Activated CD4-positive, alpha-beta memory T cell treated with anti-CD3 and anti-CD28 coated beads for 36 hours (primary cell): ENCODE measurements at places on chromosomes 3 and 15. TPM values are rescaled to one million over a fixed set of nuclear protein-coding genes. Genes with fewer than 3 reads are reported as not detected.

GRCh38 chr15:101310161-101310480 is 15.1 kb upstream of the SNRPA1 start:
- H3K27me3 ChIP-seq, result no peaks in the 10 kb centered on the region
- no peak overlapping the region for H3K4me3 ChIP-seq
- no peaks in the 10 kb centered on the region for H3K4me1 ChIP-seq
- no peak for DNase-seq
- no peaks in the 10 kb centered on the region for H3K36me3 ChIP-seq

- H3K4me1 ChIP-seq, result peaks cover 4% of the 10 kb centered on the region
- no peaks in the 10 kb centered on the region for H3K36me3 ChIP-seq
- H3K27me3 ChIP-seq, result peaks cover 11% of the 10 kb centered on the region
- H3K4me3 ChIP-seq, result no peak overlapping the region
- no peak overlapping the region for H3K27ac ChIP-seq
These were observed 11.2 kb downstream of the EPHB3 start for GRCh38 chr3:184572633-184573270.

DNA sequence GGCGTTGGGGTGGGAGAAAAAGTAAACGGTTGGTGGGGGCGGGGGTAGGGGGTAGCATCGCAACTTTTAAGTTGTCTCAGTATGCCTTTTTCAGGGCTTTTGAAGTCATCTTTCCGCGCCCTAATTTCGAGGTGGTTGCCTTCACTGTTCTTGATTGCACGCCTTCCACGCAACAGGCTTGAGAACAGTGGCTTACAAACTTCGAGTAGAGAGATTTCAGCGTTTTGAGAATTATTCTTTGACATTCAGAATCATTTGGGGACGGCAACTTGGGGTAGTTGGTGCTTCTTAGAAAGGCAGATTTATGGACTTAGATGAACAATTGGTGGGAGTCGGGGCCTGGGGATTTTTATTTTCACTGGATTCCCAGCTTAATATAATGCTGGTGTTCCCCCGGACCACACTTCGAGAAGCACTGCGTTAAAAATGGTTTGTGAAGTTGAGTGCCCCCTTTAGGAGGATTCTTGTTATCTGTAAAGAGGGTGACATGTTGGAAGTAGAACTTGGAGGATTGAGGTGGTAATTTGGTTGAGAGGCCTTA is 880 bp downstream of the PPP4R2 start:
- no peaks in the 10 kb centered on the region for H3K27me3 ChIP-seq
- DNase-seq, result peak; percentile 55
- H3K4me3 ChIP-seq, result peak overlapping the region; percentile 92

ESYT3 gene
- total RNA-seq, result 0.19 TPM

GRCh38 chr3:99859825-99860224 is 42.2 kb downstream of the CMSS1 start:
- no peaks in the 10 kb centered on the region for H3K27me3 ChIP-seq
- peaks cover 22% of the 10 kb centered on the region for H3K4me1 ChIP-seq
- H3K4me3 ChIP-seq, result no peak overlapping the region
- no peak overlapping the region for H3K27ac ChIP-seq
- DNase-seq, result no peak
